ENCODE measurements at places on chromosomes 4 and X.

- no peak for DNase-seq
Measured at GRCh38 chrX:148979786-148980185, 479.4 kb downstream of the AFF2 start.

- no peak for DNase-seq
Measured at GRCh38 chrX:93422693-93423092, 250.7 kb downstream of the NAP1L3 start.

GRCh38 chrX:46601283-46601682 lies 27.7 kb downstream of the CHST7 start:
- DNase-seq: no peak

DNA sequence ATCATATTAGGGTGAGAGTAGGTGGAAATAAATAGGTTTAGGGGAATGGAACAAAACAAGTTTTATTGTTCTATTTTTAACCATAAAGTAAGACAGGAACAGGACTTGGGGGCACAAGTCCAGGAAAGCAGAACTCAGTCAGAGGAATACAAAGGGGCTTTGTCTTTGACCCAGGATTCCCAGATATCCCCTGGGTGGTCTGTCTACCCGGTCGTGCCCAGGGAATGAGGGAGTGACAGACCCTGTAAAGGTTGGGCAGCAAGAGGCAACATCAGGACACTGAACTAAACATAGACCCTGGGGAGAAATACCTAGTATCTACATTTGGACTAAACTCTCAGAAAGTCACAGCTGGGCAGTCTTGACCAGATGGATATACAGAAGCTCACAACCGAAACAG lies 50.6 kb downstream of the PTCHD1 start:
- DNase-seq: no peak

DNA sequence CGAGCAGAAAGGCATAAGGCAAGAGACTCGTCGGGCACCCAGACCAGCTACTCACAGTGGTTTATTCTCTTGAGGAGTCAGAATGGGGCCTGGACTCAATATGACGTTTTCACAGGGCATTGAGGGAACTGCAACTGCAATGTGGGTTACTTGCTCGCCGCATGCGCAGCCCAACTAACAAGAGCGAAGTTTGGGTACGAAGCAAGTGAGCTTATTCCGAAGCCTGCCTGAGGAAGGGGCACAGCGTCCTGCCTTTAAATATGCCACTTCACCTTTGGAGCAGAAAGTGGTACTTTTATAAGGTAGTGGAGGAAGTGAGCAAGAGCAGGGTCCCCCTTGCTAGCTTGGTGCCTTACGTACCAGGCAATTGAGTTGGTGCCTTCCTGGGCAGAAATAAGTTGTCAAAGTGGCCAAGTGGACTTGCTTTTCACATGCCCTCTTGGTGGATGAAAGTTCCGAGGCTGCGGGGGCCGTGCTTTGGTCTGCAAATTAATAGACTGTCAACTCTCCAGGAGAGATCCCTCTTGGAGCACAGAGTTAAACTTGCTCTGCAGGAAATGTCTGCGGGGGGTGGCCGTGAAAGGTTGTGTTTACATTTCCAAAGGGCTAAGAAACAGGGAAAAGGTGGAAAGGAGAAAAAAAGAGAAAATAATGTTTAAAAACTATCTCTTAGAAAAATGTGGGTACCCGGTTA lies 480.4 kb downstream of the TRIML1 start:
- no peak for DNase-seq

DNA sequence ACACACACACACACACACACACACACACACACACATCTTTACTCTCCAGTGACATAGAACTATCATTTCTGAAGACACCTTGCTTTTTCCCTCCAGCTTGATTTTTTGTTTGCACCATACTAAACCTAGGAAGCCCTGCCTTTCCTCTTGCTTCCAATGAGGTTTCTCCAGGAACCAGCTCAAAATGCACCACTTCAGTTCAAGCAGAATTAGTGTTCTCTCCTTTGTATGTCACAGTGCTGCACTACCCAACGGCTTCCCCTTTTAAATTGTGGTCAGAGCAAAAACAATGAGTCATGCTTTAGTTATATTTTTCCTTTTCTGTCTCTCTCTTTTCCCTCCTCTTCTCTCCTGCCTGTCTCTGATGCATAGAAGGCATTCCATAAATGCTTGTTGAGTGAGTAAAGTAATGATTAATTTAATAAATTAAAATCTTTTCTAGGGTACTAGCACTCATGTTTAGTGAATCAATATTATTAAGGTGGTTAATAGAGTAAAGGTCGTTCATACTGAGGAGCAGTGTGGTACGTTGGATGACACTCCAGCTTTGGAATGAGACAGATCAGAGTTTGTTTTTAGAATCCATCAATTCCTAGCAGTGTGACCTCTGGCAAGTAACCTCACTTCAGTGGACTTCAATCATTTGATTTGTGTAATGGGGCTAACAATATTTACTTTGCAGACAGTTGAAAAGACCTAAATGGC lies 5.9 kb downstream of the RTL3 start:
- DNase-seq: no peak

GRCh38 chr4:116811730-116812129 lies 273.6 kb downstream of the TRAM1L1 start:
- no peak for DNase-seq

DNA sequence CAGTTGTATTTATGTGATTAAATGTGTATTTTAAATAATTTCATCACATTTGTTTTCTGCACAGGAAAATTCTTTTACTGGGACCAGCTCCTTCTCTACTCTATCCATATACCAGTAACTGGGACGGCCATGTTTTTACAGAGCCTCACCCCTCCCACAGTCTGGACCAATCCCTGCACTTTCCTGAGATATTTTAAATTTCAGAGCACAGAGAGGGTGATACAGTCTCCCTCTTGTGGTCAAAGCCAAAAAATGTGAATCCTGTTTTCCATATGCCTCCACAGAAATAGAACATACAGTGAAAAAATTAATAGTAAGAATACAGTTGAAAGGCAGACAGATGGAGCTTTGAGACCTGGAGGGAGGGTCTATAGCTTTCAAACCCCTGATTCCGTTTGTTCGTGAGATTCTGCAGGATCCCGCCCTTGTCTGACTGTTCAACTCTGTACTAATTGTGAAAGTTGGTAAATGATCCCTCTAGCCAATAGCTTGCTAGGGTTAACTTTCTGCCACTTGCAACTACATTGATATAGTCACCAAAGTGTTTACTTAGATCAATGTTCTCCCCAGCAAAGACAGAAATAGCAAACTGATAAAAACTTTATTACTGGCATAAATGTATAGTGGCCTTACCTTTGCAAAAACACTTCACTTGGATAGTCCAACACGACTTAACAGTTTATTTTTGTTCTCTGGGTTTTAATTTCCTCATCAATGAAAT lies 172.2 kb downstream of the PPARGC1A start:
- DNase-seq: no peak

DNA sequence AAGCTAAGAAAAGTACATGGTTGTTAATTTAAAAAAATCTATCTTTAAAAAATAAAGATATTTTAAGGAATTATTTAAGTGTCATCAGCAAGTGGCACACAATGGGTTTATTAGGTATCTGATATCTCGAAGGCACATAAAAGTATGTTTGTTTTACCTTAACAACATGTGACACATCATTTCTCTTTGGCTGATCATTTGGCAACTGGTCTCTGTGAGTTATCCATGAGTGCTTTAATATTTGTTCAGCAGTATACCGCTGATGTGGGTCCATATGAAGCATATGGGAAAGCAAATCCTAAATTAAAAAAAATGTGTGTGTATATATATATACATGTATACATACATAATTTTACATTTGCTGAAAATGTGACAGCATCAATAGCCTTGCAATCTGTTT lies 123.2 kb downstream of the RPS6KA6 start:
- DNase-seq: no peak

DNA sequence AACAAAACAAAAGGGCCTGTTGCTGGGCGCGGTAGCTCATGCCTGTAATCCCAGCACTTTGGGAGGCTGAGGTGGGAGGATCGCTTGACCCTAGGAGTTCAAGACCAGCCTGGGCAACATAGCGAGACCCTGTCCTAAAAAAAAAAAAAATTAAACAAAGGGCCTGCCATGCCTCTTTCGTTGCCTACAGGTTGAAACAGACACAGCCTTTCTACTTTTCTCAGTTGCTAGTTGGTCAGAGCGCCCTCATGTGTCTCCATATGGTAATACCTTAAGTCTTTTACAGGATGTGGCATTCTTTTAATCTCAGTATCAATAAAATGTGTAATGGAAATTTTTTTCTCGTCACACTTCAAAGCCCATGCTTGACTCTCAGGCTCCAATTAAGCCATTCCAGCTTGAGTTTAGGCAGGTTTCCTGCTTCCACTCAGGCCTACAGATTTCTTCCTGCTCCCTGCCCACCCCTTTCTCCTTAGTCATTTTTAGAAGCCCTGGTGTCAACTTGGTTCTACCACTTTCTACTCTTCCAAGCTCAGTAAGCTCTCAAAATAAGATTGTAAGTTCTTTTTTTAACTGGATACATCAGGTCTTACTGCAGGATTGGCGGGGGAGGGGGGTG lies 4.6 kb upstream of the SOWAHD start:
- no peak for DNase-seq

DNA sequence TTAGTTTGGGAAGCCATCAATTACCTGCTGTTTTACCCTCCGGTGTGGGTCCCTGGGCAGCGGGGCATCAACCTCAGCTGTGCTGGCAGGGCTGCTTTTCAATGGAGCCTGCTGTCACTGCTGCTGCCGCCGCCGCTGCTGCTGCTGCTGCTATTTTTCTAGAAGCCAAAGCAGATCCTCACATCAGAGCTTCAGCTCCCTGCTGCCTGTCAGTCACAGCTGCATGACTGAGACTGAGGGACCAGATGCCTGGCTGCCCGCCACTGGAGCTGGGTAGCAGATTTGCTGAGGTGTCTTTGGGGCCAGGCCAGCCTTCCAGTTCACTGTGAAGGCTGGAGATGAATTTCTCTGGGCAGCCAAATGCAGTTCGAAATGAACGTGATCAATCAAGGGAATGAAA lies 200.3 kb upstream of the NHS start:
- no peak for DNase-seq

- no peak for DNase-seq
Measured at GRCh38 chr4:87171944-87172343, 48.5 kb downstream of the KLHL8 start.

DNA sequence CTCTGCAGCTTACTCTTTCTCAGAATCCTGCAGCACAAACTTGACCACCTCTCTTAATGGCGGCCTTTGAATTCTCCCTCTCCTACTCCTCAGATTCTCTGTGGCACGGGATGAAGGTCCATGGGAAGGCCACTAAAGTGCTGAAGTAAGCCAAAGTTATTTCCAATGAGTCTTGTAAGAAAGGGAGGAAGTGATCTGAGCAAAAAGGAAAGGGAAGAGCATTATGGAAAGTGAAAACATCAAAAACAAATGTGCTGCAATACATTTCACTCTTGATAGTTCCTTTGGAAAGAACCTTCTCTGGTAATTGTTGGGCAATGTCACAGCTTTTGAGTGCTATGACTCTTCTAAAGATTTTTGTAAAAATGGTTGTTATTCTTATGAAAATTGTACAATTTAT lies 54.3 kb upstream of the CAMK2D start:
- no peak for DNase-seq

DNA sequence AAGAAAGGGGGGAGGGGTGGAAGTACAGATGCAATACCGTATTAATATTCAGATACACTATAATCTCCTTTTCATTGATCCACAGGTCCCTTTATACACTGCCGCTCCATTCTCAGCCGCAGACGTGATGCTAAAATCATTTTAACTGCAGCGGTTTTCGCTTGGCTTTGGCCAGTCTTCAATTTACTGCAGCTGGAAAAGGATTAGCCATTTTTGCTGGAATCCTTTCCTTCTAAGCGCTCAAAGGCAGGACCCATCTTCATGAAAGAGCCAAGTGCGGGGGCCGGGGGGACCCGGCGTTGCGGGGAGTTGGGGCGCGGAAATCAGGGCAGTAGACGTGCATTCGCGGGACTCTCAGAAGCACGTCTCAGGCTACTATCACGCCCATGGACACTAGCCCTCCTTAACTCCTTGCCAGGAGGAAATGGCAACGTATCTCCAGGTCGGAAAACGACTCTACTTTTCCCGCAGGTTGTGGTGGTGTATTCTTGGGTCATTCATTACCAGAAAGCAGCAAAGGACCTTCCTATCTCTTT lies 1.7 kb upstream of the PCDH10 start:
- DNase-seq: no peak

- no peak for DNase-seq
Measured at GRCh38 chrX:38868321-38868720, 67.1 kb downstream of the MID1IP1 start.

GRCh38 chr4:23770011-23770410 lies 119.8 kb downstream of the PPARGC1A start:
- DNase-seq: no peak

DNA sequence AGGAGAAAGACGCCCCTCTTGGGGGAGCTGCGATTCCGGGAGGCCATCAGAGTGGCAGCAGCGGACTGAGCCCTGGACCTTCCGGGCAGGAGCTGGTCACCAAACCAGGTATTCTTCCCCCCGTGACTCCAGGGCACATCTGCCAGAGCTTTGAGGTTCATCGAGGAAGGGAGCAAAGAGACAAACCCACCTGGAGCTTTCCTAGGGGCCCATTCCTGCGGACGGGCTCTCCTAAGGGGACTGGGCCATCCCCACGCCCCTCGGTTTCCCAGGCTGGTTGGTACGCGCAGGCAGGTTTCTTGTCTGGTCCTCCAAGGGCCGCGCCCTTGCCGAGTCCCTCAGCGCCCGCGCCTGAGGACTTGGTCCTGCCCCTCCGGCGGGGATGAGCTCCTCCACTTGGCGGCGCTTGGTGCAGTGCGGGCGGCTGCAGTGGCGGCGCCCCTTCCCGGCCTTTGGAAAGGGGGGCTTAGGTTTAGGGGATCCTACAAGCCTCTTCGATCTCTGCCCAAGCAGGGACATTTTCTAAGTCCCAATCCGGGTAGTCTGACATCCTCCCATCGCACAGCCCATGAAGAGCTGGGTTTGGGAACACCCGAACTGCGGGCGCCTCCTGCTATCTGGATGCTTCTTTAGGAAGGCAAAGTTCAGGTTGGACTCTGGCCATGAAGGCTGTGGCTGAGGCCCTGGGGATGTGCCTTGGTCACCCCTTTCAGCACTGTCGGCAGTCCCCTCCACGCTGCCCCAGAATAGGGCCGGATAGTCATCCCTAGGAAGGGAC lies 538 bp downstream of the STBD1 start:
- no peak for DNase-seq

DNA sequence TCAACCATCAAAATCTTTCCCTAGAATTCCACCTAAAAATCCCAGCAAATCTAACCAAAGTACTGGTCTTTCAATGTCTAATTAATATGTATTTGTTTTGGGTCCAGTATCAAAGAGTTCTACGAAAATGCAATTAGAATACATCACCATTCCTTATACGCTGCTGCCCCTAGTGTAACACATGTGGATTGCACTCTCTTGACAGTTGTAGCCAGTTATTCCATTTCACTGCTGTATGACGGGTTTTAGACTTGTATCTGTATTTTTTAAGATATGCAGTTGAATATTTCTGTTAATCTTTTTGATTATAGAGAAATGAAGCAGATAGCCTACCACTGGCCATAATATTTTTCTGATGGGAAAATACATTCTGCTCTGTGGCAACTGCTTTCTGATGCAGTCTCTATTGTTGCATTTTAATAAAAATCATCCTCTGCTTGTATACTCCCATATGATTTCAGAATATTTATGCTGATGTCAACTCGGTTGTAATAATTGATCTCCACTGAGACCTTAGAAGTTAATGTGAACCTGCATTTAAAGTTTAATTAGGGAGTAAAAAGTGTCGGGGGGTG lies 17.1 kb upstream of the PAGE2B start:
- DNase-seq: no peak

GRCh38 chrX:118062817-118063615 lies 53.6 kb downstream of the KLHL13 start:
- DNase-seq: no peak

Data from stimulated activated CD8-positive, alpha-beta memory T cell treated with anti-CD3 and anti-CD28 coated beads, Interleukin-4, amount 100 ng/mL, for 4 hours (primary cell).